PC-9 (cell line): ENCODE measurements at places on chromosomes 13 and 19. TPM values are rescaled to one million over a fixed set of nuclear protein-coding genes. Genes with fewer than 3 reads are reported as not detected.

- DNase-seq: no peak
These were observed 137.3 kb upstream of the FNDC3A start for GRCh38 chr13:48838193-48838973.

GRCh38 chr19:55423225-55424005 lies 15.8 kb upstream of the UBE2S start:
- DNase-seq: no peak

DNA sequence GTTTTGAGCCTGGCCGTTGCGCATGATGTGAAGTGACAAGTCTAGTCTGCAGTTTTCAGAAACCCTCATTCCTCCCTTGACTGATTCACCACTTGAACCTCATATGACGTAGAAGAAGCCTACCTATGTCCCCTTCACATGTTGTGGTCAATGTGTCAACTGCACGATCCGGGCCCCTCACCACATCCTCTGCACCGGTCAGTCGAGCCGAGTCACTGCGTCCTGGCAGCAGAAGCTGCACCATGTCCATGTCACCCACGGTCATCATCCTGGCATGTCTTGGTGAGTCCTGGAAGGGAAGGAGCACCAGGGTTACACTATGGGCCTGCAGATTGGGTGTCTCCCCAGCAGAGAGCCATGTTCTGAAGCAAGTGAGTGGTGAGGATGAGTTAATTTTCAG lies at the start of gene KIR2DL4:
Gene KIR2DL4 (plus strand): TSS at position 201 of the 400 bp plus-strand sequence. CDS start 42 bp downstream, at position 243.
- no peak for DNase-seq

- peak; percentile 73 for DNase-seq
These were observed 37.6 kb upstream of the IGFL1 start for GRCh38 chr19:46191972-46192371.

DNA sequence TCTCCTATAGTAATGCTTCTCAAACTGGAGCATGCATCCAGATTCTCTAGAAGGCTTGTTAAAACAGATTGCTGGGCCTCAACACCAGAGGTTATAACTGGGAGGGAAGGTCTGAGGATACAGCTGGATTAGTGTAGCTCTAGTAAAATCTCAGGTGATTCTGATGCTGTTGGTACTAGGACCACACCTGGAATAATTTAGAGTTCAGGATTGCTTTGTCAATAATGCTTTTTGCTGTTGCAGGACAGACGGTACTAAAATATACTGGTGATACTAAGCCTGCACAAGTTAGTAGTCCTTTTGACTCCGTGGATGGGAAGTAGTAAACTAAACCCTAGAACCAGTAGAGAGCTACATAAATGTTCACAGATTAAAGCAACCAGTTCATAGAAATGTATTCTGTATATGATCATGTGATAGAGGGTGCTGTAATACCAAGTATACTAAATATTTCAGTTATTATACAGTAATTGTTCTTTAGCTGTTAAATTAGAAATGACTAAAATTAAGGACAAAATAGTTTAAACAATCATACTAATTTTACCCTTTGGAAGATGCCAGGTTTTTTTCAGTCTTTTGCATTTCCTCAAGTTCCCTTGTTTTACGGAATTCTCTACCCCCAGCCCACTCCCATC lies 258.2 kb upstream of the STARD13 start:
- no peak for DNase-seq

MCEMP1 gene
- total RNA-seq: not detected in 2 replicates

OVOL3 gene
- total RNA-seq: not detected in 2 replicates

F2RL3 gene
- total RNA-seq: not detected in 2 replicates

DNA sequence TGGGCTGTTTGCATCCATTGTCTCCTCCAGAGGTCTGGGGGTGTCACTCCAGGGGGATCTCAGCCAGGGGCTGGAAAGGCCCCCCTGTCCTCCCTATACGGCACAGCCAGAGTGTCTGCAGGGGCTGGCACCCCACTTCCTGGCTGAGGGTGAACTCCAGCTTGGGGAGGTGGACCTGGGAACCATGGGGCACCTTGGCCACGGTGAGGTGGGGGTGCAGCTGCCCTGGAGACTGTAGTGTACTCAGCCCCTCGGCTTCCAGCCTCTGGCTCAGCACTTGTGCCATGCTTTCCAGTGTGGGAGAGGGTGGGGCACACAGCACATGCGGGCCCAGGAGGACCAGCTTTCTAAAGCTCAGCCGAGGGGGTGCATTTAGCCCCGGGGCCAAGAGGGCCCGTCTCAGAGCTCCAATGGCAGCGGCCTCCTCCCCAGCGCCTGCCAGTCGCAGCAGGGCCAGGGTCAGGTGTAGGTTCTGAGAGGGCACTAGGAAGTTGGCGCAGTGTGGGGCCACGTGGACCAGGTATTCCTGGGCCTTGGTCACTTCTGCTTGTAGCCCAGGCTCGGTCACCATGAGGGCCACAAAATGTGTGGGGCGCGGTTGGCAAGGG lies 1.4 kb downstream of the LENG9 start:
- DNase-seq: peak; percentile 49

ZNF208 gene
- total RNA-seq: not detected in 2 replicates

DNA sequence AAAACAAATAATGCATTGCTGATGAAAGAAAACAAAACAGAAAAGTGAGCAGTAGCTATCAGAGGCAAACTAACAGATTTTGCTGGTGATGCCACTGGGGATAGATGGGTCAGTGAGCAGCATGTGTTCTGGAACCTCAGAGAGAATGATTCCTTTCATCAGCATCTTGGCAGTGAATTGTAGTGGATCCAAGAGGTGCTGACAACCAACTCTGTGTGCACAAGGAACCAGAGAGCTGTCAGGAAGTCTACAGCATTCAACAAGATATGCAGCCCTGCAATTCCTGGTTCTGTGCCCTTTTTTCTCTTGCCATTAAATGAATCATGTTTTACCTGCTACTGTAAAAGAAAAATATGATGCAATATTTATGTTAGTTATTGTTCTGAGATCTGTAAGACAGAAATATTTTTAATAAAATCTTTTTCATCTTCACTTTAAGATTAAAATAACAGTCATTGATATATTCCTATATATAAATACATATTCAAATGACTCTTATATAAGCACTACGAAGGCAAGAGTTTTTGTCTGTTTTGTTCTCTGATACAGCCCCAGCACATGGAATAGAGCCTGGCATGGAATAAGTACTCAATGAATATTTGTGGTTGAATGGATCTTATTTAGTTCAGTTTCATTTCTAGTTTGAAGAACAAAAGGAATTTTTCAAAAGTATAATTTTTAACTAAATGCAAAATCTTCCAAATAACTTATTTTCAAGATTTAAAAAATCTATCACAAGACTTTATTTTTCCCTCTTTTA lies 80.8 kb downstream of the FREM2 start:
- DNase-seq: no peak

MBD3L4 gene
- total RNA-seq: not detected in 2 replicates

DNA sequence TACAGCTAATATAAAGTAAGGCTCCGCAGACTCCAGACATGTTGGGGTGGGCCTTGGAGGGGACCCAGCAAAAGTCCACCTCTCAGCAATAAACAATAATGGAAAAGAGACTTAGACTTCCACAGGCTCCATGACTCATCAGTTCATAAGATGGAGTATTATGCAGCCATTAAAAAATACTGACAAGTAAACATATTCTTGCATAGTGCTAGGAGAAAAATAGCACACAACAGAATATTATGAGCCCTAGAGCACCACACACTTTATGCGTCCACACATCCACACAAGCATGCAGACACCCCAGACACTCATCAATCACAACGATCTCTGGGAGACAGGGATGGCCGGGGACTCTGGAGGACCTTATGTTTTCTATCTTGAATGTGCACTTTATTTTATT lies 46.0 kb downstream of the PDCD5 start:
- DNase-seq: no peak

DNA sequence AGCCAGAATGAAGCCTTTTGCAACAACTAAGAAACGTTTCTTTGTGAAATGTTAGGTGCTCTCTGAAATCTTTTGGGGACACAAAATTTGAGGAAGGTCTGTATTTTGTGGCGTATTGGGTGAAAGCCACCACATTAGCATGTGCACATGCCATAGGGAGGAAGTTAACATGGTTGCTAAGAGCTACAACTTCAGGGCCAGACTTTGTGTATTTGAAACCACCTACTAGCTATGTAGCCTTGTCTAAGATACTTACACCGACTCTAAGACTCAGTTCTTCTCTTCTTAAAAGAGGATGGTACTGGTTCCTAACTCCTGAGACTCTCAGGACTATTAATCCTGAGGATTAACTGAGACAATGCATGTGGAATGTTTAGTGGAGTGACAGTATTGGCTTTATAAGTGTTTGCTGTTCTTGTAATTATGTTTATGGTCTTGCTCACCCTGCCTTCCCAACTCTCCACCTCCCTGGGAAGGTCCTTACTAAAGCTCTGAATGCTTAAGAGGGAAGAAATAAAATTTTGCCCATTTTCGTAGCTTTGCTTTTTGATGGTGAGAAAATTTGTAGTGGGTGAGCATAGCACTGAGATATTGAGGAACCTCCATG lies 15.5 kb downstream of the SERP2 start:
- DNase-seq: no peak

DNA sequence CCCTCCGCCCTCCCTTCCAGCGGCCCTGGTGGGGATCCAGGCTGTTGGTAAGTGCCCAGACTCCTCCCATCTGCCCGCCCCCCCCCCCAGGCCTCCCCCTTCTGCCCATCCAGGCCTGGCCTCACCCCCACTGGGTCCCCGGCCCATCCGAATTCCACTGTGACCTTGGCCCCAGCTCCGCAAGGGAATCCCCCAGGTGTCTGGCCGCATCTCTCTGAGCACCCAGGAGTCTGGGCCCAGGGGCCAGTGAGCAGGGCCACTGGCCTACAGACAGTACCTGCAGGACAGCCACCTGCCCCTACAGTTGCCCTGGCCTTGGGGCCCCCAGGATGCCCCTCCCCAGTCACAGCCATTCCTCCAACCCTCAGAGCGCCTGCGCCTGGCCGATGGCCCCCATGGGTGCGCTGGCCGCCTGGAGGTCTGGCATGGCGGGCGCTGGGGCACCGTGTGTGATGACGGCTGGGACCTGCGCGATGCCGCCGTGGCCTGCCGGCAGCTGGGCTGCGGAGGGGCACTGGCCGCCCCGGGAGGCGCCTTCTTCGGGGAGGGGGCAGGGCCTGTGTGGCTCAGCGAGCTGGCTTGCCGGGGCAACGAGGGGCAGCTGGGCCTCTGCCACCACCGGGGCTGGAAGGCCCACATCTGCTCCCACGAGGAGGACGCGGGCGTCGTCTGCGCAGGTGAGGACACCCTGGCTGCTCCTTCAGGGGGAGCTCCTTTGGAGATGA lies 912 bp downstream of the SSC5D start:
- DNase-seq: no peak

CCDC106 gene
- total RNA-seq: 3.2 and 6.7 TPM in 2 replicates

DNA sequence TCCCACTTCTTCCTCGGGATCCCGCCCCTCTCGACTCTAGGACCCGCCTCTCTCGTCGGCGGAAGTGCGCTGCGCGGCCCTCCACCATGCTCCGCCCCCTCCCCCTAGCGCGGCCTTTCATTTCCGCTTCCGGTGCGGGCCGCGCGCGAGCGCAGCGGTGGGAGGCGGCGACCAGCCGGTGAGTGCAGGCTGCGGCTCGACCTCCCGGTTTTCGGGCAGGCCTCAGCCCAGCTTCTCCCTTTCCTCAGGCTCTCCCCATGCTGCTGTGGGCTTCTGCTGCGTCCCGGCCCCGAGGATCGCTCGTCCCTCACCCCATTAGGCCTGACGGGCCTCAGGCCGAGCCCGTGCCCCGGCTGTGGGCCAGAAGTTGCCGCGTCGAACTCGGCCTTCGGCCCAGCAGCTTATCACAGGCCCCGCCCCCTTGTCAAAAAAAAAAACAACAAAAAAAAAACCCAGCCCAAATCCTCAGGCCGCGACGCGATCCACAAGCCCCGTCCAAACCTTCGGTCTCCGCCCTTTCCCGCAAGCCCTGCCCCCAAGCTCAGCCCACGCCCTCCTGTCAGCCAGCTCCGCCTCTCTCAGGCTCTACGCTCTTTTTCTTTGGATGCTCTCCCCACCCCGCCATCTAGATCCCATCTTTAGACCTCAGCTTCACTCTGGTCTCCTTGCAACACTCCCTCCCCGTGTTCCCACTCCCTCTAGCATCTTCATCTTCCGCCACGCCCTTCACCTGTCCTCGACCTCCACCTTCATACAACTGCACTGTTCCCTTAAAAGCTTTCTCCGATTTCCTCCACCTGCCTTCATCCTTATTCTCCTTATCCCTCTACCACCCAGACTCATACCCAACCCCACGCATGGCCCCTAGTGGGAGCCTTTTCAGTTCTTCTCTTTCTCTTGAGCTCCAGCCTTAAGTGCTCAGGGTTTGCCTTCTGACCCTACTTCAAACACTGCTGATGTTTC lies at the start of gene CLASRP:
Gene CLASRP (plus strand): TSS at position 115 of the 963 bp plus-strand sequence. CDS start 1,168 bp downstream, outside the sequence.
- peak; percentile 77 for DNase-seq

GRCh38 chr13:74243637-74244526 lies 109.7 kb upstream of the KLF12 start:
- DNase-seq: no peak

- no peak for DNase-seq
These were observed 27.1 kb upstream of the MYCBP2 start for GRCh38 chr13:77353995-77354394.

SLC15A1 gene
- 0.55 and 0.65 TPM in 2 replicates for total RNA-seq

DNA sequence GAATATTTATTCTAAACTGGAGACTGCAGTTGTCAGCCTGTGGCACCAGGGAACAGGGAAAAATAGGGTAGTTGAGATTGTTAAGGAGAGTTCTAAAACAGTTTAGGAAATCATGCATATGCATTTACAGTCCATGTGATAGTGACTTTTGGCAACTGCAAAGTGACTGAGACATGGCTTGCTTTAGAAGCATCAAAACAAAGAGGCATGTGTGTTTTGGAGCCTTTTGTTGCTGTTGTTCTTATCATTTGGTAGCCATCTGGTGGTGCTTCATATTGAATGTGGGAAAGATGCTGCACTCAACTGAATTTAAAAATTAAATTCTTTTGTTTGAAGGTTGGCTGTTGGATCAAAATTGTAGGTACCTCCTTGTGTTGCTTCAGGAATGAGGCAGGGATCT lies 10.2 kb upstream of the EBPL start:
- no peak for DNase-seq

SLC25A41 gene
- not detected in 2 replicates for total RNA-seq

DNA sequence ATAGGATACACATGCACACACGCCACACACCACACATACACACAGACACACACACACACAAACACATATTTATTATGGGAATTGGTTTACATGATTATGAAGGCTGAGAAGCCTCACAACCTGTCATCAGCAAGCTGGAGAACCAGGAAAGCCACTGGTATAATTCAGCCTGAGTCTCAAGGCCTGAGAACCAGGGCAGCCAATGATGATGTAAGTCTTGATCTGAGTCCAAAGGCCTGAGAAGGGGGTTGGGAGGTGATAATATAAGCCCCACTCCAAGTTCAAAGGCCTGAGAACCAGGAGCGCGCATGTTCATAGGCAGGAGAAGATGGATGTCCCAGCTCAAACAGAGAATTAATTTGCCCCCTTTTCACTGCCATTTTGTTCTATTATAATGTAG lies 18.7 kb upstream of the SOX21 start:
- no peak for DNase-seq

- DNase-seq: peak; percentile 48
These were observed 56.1 kb upstream of the STK24 start for GRCh38 chr13:98632961-98633360.

COMMD6 gene
- total RNA-seq: 117 and 118 TPM in 2 replicates

DNA sequence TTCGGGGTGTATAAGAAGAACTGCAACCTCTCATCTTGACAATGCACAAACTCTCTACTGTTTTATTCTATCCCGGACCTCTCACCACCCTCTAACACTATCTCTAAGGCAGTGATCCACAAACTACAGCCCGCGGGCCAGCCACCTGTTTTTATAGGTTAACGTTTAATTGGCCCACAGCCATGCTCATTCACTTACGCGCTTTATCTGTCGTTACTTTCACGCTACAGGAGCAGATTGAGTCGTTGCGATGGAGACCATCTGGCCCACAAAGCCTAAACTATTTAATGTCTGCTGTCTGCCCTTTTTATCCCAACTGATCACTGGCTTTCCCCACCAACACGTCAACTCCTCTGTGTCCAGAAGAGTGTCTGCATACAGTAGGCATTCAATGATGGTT lies 158.9 kb downstream of the CACNA1A start:
- DNase-seq: no peak

NLRP7 gene
- 0.25 and 0.50 TPM in 2 replicates for total RNA-seq
